Right cardiac atrium (tissue), 5 donors: ENCODE measurements at places on chromosomes 11 and 22. TPM values are rescaled to one million over a fixed set of nuclear protein-coding genes. Genes with fewer than 3 reads are reported as not detected.

DNA sequence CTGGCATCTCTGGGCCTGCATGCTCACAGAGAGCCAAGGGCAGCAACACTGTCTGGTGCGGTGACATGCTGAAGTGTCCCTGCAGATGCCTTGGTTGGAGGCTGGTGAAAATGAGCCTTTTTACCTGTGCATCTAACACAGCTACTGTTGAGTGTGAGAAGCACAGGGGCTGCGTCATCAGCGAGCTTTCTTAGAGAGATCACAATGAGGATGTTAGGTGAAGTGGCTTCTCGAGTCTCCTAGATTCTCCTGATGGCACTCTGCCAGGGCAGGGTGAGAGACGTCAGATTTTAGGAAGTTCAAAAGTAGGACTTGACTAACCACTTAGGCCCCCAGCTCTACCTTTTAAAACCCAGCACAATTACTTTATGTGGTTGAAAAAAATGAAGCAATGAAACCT lies 3.6 kb upstream of the SLC15A3 start:
- no peak for DNase-seq

DNA sequence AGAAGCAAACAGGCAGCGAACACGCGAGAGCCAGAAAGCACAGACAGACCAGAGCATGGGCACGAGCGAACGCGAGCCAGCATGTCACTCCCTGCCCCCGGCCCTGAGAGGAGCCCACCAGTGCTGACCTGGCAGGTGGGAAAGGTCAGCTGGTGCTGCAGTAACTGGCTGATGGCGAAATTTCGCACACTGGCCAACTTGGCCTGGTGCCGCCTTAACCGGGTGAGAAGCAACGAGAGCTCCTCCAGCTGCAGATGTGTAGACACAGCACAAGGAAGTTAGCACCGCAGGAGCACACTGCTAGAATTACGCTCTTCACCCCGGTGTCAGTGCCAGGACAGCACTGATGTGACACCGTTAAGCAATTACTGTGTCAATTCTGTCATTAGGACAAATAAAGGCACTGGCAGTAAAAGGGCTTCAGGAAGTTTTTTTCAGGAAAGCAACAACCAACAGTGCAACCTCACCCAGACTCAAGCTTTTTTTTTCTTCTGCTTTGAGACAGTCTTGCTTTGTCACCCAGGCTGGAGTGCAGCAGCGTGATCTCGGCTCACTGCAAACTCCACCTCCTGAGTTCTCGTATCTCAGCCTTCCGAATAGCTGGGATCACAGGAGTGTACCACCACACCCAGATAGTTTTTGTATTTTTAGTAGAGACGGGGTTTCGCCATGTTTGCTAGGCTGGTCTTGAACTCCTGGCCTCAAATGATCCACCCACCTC lies 76.8 kb downstream of the C11orf58 start:
- DNase-seq: peak; percentile 88

- no peak for DNase-seq
Observed at GRCh38 chr11:16356057-16356760, at the start of gene SOX6. SOX6 (minus strand) TSS chr11:16356546; CDS start chr11:16341248, 15,298 bp downstream.

DNA sequence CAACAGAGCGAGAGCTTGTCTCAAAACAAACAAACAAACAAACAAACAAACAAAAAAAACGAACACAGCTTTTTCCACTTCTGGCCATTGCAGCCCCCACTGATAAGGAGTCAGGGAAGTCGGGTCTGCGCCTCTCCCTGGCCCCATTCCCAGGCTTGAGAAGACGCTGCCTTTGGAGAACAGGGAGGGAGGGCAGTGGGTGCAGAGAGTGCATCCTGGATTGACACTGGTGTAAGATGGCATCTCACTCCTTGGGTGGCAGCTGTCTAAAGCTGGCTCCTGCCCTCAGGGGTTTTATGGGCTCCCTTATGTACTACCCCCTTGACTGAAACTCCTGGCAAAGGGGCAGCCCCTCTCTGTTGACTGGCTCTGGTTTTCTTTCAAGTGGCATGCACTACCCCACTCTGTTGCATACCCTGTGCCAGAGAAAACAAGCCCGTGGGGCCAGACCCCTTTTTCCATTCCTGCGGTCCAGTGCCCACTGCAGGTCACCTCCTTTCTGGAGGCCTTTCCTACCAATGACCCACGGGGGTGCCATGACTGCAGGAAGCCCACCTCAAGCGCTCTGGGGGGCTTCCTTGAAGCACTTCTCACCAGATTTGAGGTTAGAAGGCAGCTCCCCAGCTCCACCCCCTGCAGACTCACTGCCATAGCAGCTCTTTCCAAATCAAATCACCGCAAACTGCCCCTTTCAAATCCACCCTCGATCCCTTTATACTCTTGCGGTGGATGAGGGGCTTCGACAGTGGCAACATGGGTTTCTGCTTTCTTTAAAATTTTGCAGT lies 12.7 kb downstream of the DRAP1 start:
- DNase-seq: no peak

DNA sequence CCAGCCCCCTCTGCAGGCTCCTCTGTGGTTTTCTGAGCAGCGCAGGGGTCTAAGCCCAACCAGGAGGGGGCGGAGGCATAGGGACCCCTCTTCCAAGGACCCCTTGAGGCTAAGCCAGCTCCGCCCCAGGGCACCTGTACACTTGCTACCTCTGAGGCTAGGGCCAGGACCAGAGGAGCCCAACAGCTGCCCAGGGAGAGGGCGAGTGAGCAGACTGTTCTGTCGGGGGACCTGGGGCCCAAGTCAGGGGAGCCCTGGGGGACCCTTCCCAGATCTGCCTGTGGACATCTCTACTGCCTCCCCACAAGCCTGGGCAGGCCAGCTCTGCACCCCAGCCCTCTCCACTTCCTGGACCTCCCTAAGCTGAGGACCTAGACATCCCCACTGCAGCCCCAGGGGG lies 1.8 kb downstream of the B4GALNT4 start:
- no peak for DNase-seq

DNA sequence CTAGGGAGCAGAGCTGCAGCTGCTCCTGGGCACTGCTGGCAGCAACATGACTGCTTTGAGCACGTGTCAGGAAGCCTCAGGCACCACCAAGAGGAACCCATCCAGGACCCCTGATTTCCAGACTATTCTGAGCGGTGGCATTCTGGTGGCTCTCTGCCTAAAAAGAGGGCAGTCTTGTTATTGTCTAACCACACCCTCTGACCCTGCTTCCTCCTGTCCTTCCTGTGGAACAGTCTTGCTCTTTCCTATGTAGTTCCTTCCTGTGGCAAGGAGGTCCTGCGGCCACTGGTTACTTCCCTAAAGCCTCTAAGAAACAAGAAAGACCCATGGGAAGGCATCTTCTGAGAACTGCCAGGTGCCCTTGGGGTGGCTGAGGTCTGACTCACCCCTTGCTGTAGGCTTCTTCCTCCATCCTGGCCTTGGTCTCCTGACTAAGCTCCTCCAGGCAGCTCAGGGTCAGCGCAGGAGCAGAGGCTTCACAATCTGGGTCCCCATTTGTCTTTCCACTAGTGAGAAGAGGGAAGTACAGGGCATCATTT lies 13.1 kb upstream of the LYVE1 start:
- peak; percentile 64 for DNase-seq

- no peak for DNase-seq
Observed at GRCh38 chr11:122898799-122899198, 16.2 kb downstream of the JHY start.

DNA sequence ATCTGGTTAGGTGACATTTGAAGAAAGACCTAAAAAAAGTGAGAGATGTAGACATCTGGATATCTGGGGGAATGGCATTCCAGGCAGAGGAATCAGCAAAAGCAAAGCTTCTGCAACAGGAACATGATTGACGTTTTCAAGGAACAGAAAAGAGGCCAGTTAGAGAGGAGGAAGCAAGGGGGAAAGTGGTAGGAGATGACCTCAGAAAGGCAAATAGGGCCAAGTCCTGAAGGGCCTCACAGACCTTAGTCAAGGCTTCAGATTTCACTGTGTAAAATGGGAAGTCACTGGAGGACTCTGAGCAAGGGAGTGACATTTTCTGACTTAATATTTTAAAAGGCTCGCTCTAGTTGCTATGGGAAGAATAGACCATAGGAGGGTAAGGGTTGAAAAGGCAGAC lies 9.7 kb downstream of the DEUP1 start:
- DNase-seq: no peak

DNA sequence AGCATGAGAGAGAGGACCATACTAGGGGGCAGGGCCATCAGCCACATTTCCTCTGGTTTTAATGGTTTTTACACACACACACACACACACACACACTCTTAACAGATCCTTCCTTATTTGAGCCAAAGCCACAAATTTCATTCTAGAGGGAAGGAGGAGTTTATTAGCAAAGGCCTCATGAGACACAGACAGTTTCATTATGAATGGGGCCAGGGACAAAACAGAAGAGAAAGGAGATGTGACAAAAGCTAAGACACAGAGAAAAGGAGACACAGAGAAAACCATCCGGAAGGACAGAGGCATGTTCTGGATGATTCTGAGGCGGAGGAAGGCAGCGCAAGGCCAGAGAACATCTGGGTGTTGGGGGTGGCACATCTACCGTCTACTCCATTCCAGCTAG lies 32.2 kb upstream of the ARFGAP3 start:
- DNase-seq: no peak

GRCh38 chr11:77617892-77618291 lies 19.7 kb downstream of the CLNS1A start:
- no peak for DNase-seq

DNA sequence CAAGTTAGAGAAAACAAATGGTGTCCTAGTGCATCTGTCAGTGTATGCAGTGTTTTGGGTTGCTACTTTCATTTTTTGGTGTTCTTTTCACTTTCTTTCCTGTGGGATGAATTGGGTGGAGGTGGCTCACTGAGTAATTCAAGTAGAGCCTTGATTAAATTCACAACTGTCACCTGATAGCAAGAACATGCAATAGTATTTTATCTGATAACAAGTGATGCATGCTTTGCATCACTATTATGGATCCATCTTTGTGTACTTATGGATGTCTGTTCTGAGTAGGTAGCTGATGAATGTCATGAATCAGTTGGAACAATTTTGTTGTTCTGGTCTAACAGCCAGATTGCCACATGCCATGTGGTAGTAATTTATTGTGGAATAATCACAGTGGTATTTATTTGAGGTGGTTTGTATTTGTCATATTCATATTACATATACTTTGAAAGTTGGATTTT lies 87.5 kb downstream of the DDX10 start:
- no peak for DNase-seq

DNA sequence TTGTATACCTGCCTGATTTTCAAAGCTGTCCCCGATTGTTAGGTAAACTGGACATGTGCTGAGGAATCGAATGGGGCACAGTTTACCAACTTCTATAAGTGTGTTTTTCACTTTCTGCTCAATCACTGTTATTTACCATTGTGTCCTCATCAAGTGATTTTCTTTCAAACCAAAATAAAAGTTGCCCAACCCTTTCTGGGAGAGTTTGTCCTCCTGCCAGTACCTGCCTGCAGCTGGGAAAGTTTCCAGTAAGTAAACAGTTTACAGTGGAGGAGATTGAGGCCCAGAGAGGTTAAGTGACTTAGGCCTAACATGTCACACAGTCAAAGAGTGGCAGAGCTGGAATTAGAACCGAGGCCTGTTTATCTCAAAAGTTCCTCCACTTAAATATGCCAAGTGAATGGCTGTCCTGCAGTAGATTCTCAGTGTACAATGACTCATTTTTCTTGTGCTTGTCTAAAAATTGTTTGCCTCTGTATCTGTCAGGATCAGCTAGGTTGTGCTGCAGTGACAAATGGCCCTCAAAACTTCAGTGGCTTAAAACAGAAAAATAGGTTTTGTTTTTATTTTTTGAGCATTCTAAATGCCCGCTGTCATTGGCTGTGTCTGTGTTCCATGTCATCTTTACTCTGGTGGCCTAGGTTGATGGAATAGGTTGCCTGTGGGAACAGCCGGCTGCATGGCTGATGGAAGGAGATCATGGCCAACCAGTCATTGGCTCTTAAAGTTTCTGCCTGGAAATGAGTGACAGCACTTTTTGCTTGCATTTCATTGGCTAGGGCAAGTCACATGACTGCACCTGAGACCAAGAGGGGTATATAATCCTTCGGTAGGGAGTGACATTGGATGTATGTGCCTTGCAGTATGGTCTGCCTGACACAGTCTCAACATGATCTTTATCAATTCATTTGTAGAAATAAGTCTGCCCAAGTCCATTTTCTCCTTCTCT lies 61.8 kb upstream of the CRYBB3 start:
- DNase-seq: no peak

GRCh38 chr11:12173111-12173510 lies 62.7 kb downstream of the MICAL2 start:
- DNase-seq: no peak

DNA sequence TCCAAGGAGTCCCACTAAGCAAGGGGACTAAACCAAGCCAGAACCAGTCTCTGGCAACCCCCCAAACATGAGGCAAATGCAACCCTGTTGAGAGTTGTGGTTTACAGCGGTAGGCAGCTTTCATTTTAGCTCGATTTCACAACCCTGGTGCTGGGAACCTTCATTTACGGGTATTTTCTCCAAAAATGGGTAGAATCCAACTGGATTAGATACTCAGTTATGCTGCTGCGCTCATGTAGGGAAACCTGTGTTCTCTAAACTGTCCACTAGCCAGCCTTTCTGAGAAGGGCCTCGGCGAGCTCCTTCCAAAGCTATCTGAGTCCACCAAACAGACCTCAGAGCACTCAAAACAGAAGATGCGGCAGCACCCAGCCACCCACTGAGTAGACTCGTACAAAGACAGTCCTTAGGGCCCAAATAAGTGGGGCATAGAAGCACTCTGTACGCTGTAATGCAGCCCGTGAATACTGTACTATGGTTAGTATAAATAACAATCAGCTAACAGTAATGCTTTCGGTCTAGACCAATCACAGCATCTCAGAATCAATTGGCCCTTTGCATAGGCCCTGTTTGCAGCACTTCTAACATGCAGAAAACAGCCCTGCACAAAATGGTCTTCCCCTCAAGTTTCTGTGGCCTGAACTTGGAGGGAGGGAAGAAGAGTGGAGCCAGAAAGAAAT lies 104.7 kb downstream of the ETS1 start:
- DNase-seq: peak; percentile 79

DNA sequence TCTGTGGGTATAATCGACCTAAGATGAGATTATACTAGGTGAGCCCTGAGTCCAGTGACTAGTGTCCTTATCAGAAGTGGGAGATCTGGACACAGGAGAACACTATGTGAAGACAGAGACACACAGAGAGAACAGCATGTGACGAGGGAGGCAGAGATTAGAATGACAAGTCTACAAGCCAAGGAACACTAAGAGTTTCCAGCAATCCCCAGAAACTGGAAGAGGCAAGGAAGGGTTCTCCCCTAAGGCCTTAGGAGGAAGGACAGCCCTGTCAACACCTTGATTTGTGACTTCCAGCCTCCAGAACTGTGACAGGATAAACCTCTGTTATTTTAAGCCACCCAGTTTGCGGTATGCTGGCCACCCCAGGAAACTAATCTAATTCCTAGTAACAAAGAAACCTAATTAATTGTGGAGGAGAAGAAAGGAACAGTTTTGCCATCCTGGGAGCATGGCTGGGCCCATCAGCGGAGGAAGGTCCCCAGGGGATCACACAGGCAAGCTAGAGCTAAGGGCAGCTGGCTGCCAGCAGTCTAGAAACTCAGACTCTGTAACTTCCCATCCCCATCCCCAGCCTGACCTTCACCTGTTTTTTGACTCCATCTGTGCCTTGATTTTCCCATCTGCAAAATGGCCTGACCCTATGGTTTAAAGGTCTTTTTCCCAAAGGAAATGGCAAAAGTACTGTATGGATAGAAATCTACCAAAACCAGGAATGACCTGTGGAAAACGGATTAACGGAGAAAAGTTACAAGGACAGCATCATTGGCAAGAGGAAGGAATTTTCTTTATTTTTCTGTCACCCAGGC lies 10.3 kb upstream of the THOC5 start:
- DNase-seq: no peak

- DNase-seq: no peak
Observed at GRCh38 chr11:72373163-72373562, 61.2 kb downstream of the CLPB start.

The KCNJ1 gene
- total RNA-seq: not detected

The NXPE1 gene
- not detected for total RNA-seq

The TRIM49 gene
- not detected for total RNA-seq
